Stimulated activated CD4-positive, alpha-beta T cell treated with anti-CD3 and anti-CD28 coated beads, TNF-alpha, amount 100 ng/mL, for 1 hour (primary cell): ENCODE measurements at places on chromosomes 5 and 9.

DNA sequence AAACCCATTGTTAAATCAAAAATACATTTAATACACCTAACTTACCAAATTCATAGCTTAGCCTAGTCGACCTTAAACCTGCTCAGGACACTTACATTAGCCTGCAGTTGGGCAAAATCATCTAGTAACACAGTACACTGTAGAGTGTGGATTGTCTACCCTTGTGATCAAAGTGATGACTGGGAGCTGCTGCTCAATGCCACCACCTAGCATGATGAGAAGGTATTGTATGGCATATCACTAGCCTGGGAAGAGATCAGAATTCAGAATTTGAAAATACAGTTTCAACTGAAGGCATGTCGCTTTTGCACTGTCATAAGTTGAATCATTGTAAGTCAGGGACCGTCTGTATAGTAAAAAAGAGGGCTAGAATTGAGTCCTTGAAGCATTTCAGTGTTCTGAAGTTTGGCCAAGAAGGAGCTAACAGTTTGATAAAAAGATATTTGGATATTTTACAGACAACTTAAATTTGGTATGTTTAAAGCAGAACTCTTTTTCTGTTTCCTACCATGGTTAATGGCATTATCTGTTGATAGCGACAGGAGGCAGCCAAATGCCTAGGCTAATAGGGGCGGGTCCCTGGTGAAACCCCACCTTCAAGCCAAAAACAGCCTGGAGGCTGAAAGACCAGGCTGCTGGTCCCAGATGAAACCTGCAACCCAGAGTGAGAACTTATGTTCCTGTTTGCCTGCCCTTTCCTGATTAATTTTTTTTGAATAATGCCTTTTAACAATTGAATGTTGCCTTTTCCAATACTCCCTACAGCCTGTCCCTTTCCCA, 23.0 kb downstream of the SMIM15 start:
- DNase-seq: no peak

DNA sequence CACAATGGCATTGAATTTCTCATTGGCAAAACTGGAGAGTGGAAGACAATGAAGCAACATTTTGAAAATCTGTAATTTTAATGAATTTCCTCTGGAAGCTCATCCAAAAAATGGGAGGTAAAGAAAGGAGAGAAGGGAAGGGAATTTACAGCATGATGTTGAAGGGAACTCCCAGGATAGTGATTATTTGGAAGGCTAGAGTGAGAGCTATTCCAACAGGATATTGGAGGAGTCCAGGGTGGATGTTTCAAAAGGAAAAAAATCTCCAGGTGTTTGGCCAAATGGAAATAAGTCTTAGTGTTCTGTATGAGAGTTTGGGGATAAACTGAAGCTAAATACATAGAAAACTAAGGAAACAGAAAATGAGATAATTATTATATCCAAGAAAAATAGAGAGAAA, 106.2 kb downstream of the IZUMO3 start:
- DNase-seq: no peak

DNA sequence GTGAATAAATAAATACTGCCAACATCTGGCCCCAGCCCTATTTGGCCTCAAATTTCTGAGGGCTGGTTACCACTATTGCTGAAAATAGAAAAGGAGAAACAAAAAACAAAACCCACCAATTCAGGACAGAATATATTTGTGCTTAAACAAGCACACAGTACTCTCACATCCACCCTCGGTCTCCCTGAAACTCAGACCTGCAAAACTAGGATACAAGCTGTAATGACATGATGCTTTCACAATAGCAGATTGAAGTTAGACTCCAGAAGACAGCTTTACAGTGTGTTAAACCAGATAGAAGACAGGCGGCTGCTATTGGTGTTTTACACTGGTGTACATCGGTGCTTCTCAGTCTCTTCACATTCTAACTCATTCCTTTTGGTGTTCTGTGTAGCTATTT, 214.9 kb upstream of the DMRT1 start:
- no peak for DNase-seq

DNA sequence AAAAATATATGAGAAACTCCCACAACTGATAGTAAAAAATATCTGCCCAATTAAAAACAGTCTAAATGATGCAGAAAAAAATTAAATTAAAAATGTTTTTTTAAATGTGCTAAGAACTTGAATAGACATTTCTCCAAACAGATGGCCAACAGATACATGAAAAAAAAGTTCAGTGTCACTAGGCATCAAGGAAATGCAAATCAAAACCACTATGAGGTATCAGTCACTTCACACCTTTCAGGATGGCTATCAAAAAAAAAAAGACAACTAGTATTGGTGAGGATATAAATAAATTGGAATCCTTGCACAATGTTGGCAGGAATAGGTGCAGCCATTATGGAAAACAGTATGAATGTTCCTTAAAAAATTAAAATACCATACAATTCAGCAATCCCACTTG, 16.6 kb downstream of the ZNF131 start:
- DNase-seq: no peak

GRCh38 chr5:113268232-113268631, 166.6 kb downstream of the TSSK1B start:
- DNase-seq: no peak

GRCh38 chr9:89961616-89962341, 357.0 kb downstream of the GADD45G start:
- no peak for DNase-seq

- no peak for DNase-seq
Observed at GRCh38 chr5:95697781-95698681, 15.2 kb upstream of the SPATA9 start.

GRCh38 chr5:79133121-79133656, 21.6 kb downstream of the BHMT start:
- no peak for DNase-seq

DNA sequence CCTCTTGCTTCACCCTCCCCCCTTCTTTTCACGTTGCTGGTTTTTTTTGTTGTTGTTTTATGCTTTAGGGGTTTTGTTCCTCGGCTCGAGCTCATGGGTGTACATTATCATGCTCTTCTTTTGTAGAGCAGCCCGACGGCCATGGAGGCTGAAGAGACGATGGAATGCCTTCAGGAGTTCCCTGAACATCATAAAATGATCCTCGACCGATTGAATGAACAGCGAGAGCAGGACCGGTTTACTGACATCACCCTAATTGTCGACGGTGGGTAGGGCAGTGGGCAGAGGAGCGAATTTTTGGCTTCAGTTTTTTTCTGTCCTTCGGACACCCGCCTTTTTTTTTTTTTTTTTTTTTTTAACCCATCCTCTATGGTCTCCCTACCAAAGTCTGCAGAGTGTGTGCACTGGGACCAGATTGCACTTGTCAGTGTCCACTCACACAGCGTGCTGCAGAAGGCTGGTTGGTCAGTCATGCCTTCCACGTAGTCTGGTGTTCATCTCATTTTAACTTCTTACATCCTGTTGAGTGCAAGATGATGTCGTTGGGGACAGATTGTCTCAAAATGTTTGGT, 1.3 kb downstream of the ZNF131 start:
- DNase-seq: no peak

DNA sequence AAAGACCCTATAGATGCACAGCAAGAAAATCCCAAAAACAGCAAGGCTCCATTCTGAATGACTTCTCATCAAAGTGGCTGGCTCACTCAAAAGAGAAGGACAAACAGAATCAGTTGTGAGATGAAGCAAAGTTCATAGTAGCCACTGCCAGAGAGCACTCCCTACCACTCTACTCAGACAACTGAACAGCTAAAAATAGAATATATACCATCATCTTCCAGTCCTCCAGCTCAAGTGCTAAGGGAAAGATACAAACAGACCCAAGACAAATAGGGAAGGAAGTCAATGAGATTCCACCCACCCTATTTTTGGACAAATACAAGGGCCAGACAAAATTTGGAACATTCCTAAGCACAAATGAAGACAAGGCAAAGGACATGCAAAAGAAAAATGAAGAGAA, 20.6 kb downstream of the GNAQ start:
- no peak for DNase-seq

DNA sequence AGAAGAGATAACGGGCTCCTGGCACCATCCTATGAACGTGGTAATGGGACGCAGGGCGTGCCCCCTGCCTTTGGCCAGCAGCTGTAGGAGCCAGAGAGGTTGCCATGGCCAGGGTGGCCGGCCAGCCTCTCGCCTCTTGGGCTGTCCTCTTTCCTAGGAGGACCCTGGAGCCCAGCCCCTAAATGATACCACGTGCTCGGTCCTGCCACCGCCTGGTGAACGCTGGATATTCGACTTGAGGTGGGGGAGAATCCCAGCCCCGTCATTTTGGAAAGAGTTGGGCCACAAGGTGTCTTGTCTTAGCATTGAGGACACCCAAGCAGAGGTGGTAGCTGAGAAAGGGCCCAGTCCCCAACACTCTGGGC, 391 bp upstream of the NRG2 start:
- DNase-seq: no peak

- DNase-seq: no peak
Observed at GRCh38 chr9:75666856-75667554, 223.5 kb upstream of the PCSK5 start.

GRCh38 chr5:120152472-120152871, 311.6 kb upstream of the PRR16 start:
- DNase-seq: no peak

- DNase-seq: peak; percentile 44
Observed at GRCh38 chr9:128098297-128099230, 29.0 kb downstream of the PTGES2 start.

DNA sequence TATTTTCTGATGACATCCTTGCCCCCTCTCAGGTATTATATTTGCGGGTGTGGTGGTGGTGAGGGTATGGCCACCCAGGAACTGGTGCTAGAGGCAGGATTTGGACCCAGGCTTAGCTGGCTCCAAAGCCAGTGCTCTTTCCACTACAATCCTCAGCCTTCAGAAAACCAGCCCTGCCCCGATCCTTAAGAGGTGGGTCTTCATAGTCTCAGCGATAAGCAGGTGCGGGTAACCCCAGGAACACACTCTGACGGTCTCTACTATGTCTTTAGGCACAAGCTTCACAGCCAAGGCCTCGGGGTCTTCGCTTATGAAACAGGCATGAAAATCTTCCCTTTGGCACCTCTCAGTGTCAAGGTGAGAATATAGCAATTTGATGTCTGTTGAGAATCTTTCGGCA, 169.3 kb downstream of the FGF18 start:
- no peak for DNase-seq

DNA sequence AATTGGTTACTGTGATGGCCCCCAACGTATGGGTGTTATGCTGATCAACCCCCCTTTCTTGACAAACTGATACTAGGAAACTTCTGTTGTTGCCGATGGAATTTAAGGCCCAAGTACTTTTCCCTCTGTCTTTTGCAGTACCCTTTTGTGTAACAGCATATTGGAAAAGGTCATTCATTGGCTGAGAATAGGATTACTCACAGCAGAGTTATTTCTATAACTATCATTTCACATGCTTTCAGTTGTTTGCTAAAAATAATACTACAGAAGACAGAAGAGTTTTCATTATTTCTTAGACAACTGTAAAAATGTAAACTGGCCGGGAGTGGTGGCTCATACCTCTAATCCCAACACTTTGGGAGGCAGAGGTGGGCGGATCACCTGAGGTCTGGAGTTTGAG, 329.5 kb downstream of the KIAA0825 start:
- no peak for DNase-seq

DNA sequence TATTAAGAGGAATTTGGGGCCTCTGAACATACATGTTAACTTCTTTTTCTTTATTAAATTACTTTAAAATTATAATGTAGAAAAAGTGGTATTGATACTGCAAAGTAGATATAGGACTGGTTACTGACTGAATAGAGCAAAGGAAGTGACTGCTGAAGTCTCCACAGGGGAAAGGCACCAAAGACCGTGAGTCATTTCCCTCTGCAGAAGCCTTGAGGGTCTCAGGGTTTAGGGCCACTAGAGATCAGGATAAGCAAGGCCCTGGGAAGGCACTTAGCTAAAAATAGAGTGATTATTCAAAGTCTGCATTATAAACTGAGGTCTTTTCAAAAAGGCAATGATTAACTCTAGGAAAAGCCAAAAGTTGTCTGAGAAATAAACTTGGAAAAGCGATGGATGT, 44.7 kb upstream of the ITGA1 start:
- no peak for DNase-seq

DNA sequence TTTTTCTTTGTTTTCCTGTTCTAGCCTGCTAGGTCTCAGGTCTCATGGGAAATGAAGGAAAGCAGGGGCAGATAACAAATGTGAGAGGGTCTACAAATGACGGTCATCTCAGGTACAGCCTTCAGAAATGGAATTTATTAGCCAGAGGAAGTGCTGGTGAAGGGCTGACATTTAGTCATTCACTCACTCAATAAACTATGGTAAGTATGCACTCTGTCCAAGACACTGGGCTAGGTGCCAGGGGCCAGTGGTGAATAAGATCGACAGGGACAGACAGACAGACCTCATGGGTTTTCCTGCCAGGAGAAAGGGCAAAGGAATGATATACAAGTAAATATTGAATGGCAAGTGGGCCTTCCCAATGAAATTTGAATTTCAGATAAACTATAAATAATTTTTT, 6.3 kb downstream of the PDE6A start:
- DNase-seq: no peak

GRCh38 chr5:89418407-89419085, 535.6 kb upstream of the MEF2C start:
- no peak for DNase-seq

GRCh38 chr5:2168601-2169429, 286.1 kb upstream of the IRX4 start:
- DNase-seq: no peak

DNA sequence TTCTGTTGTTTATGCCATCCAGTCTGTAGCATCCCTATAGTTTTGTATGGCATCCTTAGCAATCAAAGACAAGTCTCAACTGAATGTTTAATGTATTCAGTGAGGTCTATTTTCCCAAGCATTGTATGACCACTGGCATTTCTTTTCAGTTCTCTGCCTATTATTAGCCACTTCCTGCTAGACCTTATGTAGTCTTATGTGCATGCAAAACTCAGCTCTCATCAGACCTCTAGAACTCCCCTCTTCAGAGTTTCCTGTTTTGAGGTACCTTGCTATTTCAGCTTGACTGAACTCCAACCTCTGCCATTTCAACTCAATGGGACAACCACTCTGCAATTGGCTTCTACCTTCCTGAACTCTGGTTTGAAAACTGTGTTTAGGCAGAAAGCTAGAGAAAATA, 113.2 kb downstream of the SLC25A46 start:
- no peak for DNase-seq

GRCh38 chr9:117464941-117465616, 50.2 kb upstream of the ASTN2 start:
- no peak for DNase-seq

DNA sequence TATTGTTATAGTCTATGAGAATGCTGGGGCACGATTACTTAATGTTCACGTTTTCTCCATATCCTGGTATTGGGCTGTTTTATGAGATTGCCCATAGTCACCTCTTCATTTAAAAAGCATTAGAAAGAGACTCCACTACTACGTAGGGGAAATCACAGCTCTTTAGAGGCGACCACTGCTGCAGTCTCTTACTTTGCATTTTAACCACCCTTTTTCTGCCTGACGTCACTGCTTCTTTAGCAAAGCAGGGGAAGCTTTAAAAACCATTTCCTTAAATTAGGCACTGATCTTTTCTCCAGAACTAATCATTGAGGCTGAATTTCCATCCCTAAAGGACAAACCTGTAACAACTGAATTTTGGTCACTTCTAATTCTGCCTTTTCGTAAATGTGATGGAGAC, 38.9 kb downstream of the ZNF608 start:
- DNase-seq: no peak

- no peak for DNase-seq
Observed at GRCh38 chr5:145072889-145073288, 762.3 kb downstream of the PRELID2 start.
